PC-3 (cell line): ENCODE measurements at places on chromosomes 3 and 15.
A peak's percentile ranks its signal among the peaks of the same experiment; 100 is the strongest.

GRCh38 chr15:41309226-41309905, 23.0 kb downstream of the OIP5 start:
- no peak for DNase-seq
- no peak overlapping the region for H3K27ac ChIP-seq
- H3K36me3 ChIP-seq = peaks cover 18% of the 10 kb centered on the region
- no peak overlapping the region for H3K4me3 ChIP-seq
- H3K27me3 ChIP-seq = no peaks in the 10 kb centered on the region
- no peaks in the 10 kb centered on the region for H3K4me1 ChIP-seq

DNA sequence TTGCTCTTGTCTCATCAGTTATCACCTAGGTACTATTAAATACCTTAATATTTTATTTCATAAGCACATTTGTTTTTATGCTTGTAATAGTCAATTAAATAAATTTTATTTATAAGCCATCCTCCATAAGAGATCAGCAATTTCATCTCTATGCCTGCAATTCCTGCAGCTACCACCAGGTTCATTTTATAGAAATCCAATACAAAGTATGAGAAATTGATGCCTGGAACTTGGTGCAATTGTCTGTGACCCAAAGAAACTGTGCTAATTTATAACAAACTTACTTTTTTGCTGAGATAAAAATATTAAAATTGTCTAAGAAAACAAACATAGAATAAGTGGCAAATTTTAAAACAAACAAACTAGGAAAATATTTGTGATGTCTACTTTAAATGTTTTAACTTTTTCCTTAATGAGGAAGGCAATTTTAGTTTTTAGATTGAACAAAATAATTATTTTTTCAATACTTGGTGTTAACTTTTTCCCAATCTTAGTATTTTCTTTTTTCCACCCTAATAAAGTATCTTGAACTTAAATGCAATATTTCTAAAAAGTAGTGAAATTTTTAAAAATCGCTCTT, 1026.6 kb downstream of the ROBO1 start:
- no peaks in the 10 kb centered on the region for H3K36me3 ChIP-seq
- no peaks in the 10 kb centered on the region for H3K27me3 ChIP-seq
- no peaks in the 10 kb centered on the region for H3K4me1 ChIP-seq
- DNase-seq = peak; percentile 62
- H3K27ac ChIP-seq = no peak overlapping the region

GRCh38 chr3:14836049-14836468, 17.3 kb downstream of the FGD5 start:
- H3K27ac ChIP-seq = no peak overlapping the region
- no peak overlapping the region for H3K4me3 ChIP-seq
- H3K36me3 ChIP-seq = no peaks in the 10 kb centered on the region
- H3K4me1 ChIP-seq = no peaks in the 10 kb centered on the region
- no peak for DNase-seq
- peaks cover 95% of the 10 kb centered on the region for H3K27me3 ChIP-seq

GRCh38 chr15:94077938-94078337, 153.4 kb upstream of the MCTP2 start:
- no peak overlapping the region for H3K4me3 ChIP-seq
- no peaks in the 10 kb centered on the region for H3K36me3 ChIP-seq
- no peak for DNase-seq
- H3K27ac ChIP-seq = no peak overlapping the region

GRCh38 chr3:63661242-63661641, 8.8 kb downstream of the SNTN start:
- no peaks in the 10 kb centered on the region for H3K27me3 ChIP-seq
- DNase-seq = no peak
- no peak overlapping the region for H3K4me3 ChIP-seq

GRCh38 chr3:51777985-51778384, 1.1 kb downstream of the IQCF6 start:
- no peaks in the 10 kb centered on the region for H3K36me3 ChIP-seq
- H3K4me3 ChIP-seq = no peak overlapping the region
- H3K27ac ChIP-seq = no peak overlapping the region
- no peaks in the 10 kb centered on the region for H3K4me1 ChIP-seq
- H3K27me3 ChIP-seq = peaks cover 34% of the 10 kb centered on the region

DNA sequence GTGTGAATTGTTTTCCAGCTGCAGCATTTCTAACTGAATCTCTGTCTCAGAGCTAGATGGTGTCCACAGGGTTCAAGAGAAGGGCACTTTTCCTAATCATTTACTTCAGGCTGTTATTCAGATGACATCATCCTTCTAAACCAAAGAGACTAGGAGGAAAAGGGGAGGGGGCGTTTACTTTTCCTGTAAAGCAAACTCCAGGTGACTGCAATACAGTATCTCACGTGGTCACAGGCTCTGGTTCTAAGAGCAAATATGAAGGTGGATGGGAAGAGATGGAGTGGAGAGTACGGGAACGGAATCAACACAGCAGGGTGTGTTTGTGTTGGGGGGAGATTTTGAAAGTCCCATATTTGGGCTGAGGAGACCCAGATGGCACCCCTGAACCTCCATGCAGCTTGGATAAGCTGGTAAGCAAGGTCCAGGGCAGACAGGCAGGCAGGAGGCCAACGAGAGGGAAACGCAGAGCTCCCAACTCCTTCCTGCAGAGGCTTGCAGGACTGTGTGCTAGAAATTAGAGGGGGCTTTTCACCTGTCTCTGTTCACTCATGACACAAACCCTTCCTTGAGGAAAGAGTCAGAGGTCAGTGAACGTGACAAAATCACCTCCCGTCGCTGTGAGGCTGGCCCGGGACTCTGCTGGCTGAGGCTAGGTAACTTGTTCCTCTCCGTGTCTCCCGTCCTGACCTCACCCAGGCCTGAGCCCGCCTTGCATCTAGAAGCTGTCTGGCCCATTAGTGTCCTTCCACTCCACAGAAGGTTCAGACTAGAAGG, 151.2 kb downstream of the OPA1 start:
- H3K36me3 ChIP-seq = no peaks in the 10 kb centered on the region
- no peaks in the 10 kb centered on the region for H3K27me3 ChIP-seq
- no peak overlapping the region for H3K27ac ChIP-seq
- peak; percentile 6 for DNase-seq
- H3K4me1 ChIP-seq = peaks cover 4% of the 10 kb centered on the region; the same call in 1 of the 2 replicates
